A549 treated with Mapracorat at 1 μM for 4 hours (cell line): ENCODE measurements at places on chromosomes 7 and 10. TPM values are rescaled to one million over a fixed set of nuclear protein-coding genes. Genes with fewer than 3 reads are reported as not detected.

OR13A1 gene
- not detected in 5 replicates for total RNA-seq

PRR15 gene
- 3.7 to 4.1 TPM (median 3.8 TPM) in 5 replicates for total RNA-seq

BTRC gene
- 7.6 to 13.2 TPM (median 8.4 TPM) in 5 replicates for total RNA-seq

MRPS16 gene
- total RNA-seq: 137 to 186 TPM (median 171 TPM) in 5 replicates

SH2D4B gene
- 0.05 to 0.09 TPM (median 0.07 TPM) in 3 of 5 replicates, not detected in the others for total RNA-seq

AUTS2 gene
- total RNA-seq: 2.6 to 5.5 TPM (median 3.6 TPM) in 5 replicates

GNGT1 gene
- not detected in 5 replicates for total RNA-seq
